ENCODE measurements at places on chromosomes 12 and 14.

GRCh38 chr14:95389471-95390011 is 69.8 kb upstream of the CLMN start:
- DNase-seq: no peak

- peak; percentile 51 for DNase-seq
Observed at GRCh38 chr12:114662512-114663177, 21.3 kb downstream of the TBX3 start.

DNA sequence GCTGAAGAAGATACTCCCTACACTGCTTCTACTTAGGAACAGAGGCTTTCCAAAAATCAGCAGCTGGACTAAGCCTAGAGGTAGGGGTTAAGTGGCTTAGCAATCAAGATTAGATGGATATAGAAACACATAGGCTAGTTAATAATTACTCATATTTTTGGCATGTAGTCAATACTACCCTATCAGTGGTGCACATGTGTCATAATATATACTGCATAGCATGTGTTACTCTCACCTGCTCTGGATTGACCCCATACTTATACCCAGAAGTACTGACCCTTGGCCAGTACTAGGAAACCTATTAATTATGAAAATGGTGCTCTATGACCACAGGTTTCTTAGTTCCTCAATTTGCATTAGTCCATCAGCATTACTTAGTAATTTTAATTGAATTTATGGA is 528.4 kb upstream of the LMO3 start:
- DNase-seq: no peak

DNA sequence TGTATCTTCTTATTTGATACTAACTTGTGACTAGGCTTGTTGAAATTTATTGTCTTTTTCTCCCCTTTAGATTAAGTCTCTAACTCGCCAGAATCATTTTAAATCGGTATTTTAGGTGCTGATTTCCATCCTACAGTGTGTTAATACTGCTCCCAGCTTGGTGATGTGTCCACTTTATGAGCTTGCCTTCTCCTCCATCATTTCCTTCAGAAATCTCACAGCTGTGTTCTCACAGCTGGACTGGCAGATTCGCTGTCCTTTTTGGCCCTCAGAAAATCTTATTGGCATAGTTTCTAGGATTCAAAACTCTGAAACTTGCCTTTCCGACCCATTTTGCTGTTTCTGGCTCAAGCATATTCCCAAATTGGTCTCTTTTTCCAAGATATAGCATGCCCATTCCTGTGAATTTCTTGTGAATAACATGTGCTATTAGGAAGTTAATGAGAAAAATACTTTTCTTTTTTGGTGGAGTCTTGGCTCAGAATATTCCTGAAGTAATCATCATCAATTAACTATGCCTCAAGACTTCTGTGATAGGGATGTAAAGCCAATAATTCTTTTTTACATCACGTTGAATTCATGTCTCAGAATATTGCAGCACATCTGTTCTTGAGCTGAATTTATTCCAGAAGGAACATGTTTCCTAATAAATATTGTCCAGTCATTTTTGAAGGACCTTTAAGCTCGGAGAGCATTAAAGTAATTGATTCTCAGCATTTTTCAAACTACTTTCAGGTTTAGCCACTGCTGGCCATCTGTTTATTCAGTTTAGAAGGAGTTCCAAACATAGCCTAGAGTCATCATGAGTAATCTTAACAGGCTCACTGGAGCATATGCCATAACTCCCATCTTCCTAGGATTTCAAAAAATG is 50.0 kb upstream of the USP44 start:
- DNase-seq: no peak

DNA sequence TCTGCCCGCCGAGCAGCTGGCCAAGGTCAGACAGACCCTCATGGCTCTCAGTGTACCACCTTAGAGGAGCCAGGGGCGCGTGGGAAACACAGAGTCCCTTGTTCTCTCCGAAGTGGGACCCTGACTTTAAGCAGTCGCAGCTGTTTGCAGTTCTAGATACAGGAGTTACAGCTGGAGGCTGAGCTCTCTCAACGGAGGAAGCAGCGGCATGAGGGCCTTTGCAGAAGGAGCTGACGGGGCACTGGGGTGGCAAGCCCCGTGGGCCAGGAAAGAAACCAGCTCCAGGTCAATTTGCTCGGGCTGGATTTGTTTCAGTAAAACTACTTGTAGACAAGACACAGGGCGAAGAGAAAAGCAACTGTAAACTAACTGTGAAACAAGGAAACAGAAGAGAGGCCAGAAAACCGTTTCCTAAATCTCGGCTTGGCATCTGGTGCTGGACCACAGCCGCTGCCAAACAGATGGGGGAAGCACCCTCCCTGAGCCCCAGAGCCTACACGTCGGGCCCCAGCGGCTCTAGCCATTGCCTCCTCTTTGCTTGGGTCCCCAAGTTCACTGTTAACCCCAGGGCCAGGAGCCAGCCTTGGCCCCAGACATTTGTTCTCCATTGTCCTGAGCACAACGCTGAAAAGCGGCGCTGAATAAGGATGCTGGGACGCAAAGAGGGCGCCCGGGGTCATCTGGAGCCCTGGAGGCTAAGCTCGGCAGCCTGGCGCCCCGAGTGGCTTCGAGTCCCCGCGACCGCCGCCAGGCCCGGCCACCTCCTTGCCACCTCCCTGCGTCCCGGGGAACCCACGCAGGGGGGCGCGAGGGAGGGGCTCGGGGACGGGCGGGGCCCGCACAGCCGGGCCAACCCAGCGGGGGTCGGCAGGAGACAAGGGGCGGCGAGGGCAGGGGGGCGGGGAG is 914 bp upstream of the PACS2 start:
- no peak for DNase-seq

DNA sequence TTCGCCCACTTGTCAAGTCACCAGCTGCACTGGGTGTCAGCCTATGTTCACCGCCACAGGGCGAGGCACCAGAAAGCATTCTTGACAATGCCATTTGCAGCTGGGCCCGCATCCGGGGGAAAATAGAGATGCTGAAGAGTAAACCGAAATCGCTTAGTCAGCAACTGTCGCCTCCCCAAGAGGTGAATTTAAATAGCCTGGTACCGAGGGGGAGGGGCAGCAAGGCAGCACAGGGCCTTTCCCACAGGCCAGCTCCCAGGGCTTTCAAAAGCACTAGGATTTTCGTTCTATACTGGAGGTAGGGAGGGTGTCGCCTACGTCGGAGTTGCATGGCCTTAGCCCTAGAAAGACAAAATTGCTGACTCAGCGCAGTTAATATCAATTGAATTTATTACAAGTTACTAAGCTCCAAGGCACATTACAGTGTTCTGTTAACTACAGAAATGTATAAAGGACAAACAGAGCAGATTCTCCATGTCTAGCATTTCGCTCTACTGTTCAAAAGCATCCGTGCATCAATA is 4.3 kb downstream of the IRF2BPL start:
- no peak for DNase-seq

DNA sequence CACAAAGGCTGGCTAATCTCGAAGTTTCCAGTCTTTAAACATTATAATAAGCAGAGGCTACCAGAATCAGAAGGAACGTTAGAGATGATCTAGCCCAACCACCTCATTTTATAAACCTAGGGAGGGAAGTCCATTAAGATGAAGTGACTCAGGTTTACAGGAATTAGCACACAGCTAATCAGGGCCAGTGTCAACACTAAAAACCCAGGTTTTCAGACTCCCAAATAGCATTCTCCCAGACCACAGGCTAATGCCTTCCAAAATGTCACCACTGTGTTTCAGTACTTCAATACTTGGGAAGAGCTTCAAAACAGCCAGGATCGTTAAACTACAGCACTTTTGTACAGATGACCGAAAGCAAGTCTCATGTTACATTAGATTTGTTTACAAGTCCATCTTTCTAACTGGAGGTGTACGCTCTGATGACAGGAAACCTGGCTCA is 89.2 kb downstream of the FOXN3 start:
- no peak for DNase-seq

- no peak for DNase-seq
Observed at GRCh38 chr14:93063393-93063792, 52.3 kb downstream of the ITPK1 start.

DNA sequence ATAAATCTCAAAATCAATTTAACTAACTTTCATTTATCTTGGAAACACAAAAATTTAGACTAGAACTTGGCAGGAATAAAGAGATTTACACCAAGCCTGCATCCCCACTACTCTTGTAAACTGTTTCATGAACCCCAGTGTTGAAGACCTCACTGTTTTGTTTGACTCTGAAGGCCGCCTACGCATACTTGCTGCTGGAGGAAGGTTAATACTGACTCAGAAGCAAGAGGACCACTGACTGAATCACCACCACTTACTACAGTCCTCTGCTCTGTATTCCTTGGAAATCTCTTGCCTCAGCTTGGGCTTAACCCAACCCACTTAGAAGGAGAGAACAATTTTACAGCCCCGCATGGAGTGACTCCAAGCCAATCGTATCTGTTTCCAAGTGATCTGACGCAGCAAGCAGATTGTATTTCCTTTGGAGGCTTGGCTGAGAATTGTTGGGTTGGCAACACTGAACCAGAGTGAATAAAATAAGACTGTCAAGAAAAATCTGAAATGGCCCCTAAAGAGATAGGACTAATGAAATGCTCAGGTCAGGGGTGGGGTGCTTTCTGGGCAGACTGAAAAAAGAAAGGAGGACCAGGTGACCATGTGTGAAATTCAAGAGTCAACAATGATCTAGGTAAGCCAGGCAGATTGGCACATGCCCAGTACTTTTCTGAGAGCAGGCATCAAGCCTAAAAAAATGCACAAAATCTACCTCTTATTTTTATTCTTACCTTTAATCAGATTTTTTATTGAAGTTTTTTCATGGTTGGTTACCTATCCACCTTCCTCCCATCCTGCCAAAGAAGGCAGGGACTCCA is 248.6 kb downstream of the ZFP36L1 start:
- no peak for DNase-seq

- no peak for DNase-seq
Observed at GRCh38 chr12:54018468-54018984, 9.7 kb upstream of the HOXC6 start.

DNA sequence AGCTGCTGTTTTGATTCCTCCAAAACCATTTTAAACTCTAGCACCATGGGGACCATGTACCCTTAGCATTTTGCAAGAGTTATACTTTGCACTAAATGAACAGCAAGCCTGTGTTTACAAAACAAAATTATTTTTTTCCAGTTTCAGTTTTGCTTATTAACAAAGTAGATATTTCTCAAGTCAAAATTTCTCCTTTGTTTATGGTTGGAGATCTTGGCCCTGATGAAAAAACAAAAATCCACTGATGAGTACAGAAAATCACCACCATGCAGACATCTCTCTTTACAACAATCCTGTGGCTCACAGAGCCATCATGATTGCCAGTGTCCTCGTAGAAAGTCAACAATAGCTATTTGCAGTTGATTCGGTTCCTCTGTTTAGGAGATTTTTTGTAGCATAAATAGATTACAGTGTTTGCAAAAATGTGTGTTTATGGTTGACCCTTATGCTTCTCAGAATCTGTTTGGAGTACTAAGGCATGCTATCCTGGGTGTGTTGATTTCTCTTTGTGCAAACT is 201.1 kb upstream of the NUDT4 start:
- DNase-seq: no peak

GRCh38 chr14:21913759-21914158 is 240.1 kb upstream of the OR4E1 start:
- peak; percentile 83 for DNase-seq

GRCh38 chr14:67559639-67560038 is 26.5 kb downstream of the PLEKHH1 start:
- DNase-seq: no peak

DNA sequence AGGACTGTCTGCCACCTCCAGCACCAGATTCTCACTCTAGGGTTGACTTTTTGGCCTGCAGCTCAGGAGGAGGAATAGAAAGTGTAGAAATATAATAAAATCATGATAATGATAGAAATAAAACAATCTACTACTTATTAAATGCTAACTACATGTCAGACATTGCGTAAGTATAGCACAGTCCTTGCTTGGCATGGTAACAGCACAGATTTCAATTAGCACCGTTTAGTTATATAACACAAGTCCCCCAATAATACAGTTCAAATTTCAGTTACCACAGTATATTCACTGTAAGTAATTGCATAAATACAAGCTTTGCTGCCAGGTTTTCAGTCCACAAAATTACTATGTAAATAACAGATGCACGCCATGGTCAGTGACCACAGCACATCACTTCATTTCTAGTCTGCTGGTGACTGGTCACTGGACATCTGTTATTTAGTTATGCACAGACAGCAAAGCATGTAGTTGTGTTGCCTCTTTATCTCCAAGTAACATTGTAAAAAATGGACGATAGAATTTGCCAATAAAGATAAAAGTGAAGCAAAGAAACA is 6.5 kb upstream of the GLT8D2 start:
- DNase-seq: no peak

DNA sequence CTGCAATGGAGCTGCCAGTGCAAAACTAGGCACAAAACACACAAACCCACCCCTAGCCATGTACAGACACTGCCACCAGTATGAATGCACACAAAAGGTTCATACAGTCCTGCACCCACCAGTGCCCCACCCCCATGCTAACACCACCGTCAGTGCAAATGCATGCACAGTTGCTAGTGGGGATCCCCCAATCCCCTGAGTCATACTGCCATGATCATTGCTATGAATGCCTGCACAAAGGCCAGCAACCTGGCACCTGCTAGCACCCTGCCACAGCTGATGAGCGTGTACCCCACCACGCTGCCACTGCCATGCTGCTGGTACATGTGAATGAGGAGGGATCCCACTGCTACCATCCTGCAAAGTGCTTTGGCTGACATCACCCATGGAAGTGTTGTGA is 23.9 kb downstream of the PZP start:
- no peak for DNase-seq

DNA sequence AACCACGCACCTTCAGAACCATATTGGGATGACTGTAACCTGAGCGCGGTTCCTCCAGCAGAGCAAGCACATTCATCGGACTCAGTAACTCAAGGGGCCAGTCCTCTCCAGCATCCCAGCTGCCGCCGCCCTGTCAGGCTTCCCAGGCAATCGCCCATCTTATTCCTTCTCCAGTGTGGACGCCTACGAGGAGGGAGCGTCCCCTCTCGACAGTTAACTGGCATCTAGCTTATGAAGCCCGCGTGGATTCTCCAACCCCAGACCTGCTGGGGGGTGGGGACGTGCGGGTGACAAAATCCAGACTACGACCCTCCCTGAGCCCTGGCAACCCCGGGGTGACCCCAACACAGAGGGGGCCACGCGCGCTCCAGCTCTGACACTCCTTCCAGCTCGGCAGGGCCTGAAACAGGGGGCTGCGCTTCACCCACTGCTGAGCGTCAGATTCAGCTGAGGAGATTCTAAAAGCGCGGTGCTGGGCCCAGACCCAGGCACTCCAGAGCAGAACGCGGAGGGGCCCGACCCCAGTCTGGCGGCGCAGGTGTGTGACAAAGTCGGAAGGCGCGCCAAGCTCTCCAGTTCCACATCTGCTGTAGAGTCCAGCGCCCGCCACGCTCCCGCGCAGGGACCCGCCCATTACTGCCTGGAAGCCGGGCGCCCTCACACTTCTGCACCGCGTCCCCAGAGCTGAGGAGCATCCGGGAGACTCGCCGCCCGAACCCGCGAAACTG is 43.9 kb upstream of the ESR2 start:
- no peak for DNase-seq

DNA sequence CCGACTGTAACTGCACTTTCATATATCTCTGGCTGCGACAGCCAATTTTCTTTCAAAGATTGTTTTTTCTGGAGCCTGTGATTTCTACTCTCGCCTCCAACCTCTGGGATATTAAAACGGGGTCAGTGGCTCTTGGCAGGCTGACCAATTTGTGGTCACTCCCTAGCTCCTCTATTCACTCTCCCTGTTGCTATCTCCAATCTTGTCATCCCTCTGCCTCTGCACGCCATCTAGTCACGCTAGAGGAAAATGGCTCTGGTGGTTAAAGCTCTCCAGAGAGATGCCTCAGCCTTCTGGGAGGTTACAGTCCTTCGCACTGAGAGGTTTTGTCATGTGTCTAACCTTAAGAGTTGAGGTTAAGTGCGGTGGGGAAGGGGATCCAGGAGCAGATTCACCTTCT is 59.8 kb upstream of the CISTR start:
- no peak for DNase-seq
